ENCODE measurements at places on chromosomes 16 and 17.
A peak's percentile ranks its signal among the peaks of the same experiment; 100 is the strongest.

DNA sequence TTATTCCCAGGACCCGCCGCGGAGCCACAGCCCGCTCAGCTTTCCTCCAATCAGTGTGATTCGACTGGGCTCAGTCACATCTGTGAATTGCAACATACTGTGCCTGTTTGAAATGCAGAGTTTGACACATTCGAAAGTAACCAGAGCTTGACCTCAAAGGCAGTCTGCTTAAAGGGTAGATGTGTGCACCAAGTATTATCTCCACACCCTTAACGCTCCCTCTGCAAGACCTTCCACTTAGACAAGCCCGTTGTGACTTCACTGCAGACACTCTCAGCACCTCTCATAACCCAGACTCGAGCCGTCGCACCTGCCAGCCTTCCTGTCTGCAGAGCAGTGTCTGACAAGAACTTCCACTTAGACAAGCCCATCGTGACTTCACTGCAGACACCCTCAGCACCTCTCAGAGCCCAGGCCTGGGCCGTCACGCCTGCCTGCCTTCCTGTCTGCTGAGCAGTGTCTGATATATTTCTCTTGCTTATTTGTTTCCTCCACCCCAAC is 3.7 kb downstream of the KLHDC4 start:
- no peak for DNase-seq

- DNase-seq: peak; percentile 84
Observed at GRCh38 chr16:65117811-65118448, 3.9 kb downstream of the CDH11 start.

DNA sequence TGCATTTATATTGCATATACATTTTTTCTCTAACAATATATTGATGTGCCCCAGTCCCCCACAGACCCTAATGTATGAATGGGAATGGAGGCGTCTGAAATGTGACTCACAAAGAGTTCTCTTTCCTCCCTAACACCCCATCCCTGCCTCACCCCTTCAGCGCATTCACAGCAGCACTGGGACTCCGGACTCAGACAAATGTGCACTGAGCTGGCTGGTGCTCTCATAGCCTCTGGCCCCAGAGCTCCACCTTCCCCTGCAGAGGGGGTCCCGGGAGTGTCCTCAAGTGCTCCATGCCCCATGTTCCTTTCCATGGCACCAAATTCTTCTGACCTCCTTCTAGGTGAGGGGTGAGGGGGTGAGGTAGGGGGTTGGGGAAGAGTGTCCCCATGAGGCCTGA is 20.6 kb downstream of the NPTX1 start:
- no peak for DNase-seq

GRCh38 chr17:65058146-65058545 is 1.6 kb upstream of the GNA13 start:
- peak; percentile 25 for DNase-seq

GRCh38 chr16:27439271-27440018 is 37.5 kb downstream of the IL21R start:
- DNase-seq: peak; percentile 6

DNA sequence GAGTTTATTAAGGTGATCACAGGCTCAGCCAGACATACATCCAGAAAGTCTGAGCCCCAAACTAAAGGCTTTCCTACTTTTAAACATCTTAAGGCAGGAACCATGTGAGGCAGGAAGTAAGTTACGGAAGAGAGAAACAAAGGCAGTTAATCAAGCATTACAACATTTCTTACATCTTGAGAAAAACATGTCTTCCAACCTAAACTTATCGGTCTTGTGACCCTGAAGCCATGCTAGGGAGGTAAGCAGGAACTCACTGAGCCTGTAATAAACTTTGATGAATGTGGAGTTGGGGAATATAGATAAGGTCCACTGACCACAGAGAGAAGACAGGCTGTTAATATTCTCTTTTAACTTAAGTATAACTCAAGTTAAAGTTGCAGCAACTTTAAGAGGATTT is 3.5 kb upstream of the ACSM3 start:
- DNase-seq: no peak

DNA sequence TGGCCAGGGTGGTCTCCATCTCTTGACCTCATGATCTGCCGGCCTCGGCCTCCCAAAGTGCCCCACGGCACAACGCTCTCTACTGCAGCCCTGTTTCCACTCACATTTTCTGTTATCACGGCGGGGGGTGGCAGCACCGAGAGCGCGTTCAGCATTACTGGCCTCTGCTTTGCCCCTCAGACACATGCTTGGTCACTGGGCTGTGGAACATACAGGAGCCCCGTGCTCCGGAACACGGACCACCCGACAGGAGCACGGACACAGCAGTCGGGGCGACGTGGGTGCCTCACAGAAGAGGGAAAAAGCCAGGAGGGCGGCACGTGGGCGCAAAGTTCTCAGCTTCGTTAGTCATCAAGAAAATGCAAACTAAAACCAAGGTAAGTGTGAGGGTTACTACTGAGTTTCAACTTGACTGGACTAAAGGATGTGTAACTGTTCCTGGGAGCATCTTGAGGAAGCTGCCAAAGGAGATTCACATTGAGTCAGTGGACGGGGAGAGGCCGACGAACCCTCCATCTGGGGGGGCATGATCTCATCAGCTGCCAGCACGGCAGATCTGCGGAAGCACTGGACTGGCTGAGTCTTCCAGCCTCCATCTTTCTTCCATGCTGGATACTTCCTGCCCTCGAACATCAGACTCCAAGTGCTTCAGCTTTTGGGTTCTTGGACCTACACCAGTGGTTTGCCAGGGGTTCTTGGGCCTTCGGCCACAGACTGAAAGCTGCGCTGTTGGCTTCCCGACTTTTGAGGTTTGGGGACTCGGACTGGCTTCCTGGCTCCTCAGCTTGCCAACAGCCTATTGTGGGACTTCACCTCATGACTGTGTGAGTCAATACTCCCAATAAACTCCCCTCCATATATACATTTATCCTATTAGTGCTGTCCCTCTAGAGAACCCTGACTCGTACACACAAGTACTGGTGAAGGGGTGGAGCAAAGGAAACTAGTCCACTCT is 106.8 kb downstream of the ZNF778 start:
- no peak for DNase-seq

GRCh38 chr17:49725452-49726130 is 17.8 kb upstream of the SLC35B1 start:
- DNase-seq: no peak

DNA sequence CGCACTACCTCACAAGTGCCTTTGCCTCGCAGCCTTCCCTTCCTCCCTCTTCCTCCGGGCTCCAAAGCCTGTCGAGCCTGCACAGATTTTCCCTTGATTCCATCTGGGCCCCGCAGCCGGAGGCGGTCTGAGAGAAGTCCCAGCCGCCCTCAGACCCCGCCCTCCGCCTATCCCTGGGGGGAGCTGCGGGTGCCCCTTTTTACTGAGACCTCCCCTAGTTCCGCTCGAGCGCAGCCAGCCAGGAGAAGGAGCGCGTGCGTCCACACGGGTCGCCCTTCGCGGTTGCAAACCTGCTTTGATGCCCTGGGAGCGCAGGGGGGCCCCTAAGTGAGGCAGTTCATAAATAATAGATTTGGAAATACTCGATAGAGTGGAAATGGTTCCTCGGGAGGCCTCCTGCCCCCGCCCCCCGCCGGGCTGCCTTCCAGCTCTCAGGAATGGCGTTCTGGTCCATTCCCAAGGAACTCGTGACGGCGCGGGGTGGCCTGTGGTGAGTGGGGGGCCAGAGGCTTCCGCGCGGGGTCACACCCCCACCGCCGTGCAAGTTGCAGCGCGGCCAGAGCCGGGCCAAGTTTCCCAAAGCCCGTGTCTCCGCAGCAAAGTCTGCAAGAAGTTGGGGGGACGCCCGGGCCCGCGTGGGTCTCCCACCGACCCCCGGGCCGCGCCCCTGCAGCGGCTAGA is 610 bp downstream of the C16orf74 start:
- DNase-seq: peak; percentile 65

Measured in sciatic nerve (tissue), 2 donors.